Activated naive CD8-positive, alpha-beta T cell treated with anti-CD3 and anti-CD28 coated beads for 36 hours (primary cell): ENCODE measurements at places on chromosomes 1 and 21. TPM values are rescaled to one million over a fixed set of nuclear protein-coding genes. Genes with fewer than 3 reads are reported as not detected.
A peak's percentile ranks its signal among the peaks of the same experiment; 100 is the strongest.

GRCh38 chr1:207000651-207001291 lies 30.5 kb upstream of the FCAMR start:
- no peaks in the 10 kb centered on the region for H3K4me1 ChIP-seq
- H3K27ac ChIP-seq, result no peak overlapping the region
- no peak overlapping the region for H3K4me3 ChIP-seq
- H3K36me3 ChIP-seq, result no peaks in the 10 kb centered on the region

GRCh38 chr1:74375376-74375775 lies 137.0 kb downstream of the LRRC53 start:
- no peak for DNase-seq
- H3K27me3 ChIP-seq, result no peaks in the 10 kb centered on the region
- H3K27ac ChIP-seq, result no peak overlapping the region
- no peaks in the 10 kb centered on the region for H3K4me1 ChIP-seq
- no peak overlapping the region for H3K4me3 ChIP-seq

- DNase-seq, result no peak
- H3K4me1 ChIP-seq, result peaks cover 25% of the 10 kb centered on the region
- H3K27ac ChIP-seq, result peak overlapping the region; percentile 47
- peaks cover 47% of the 10 kb centered on the region for H3K36me3 ChIP-seq
Measured at GRCh38 chr1:116405241-116406135, 32.4 kb downstream of the ATP1A1 start.

GRCh38 chr1:164836614-164837018 lies 277.6 kb downstream of the PBX1 start:
- no peaks in the 10 kb centered on the region for H3K4me1 ChIP-seq
- no peak overlapping the region for H3K27ac ChIP-seq

DNA sequence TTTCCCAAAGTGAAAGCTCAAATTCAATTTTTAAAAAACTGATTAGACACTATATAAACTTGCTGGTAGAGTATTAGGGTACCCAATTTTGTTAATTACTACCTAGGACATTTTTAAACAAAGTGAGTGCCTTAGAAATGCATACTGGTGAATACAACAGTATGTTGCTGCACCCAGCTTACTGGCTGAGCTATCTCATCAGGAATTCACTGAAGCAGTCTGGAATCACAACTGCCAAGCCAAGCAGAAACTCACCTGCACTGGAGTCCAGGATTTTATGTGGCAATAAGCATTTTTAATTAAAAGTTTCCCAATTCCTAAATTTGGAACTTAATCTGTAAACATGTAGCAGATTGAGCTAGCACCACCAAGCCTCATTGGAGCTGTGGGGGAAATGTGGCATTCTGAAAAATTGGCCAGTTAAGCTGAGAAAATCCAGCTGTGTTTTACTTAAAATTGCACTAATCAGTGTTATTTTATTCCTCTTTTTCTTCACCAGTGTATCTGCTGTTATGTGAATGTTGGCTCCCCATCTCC lies 61.8 kb downstream of the CLEC20A start:
- peaks cover 10% of the 10 kb centered on the region for H3K27me3 ChIP-seq
- no peaks in the 10 kb centered on the region for H3K36me3 ChIP-seq
- no peaks in the 10 kb centered on the region for H3K4me1 ChIP-seq

- DNase-seq, result peak; percentile 53
- no peaks in the 10 kb centered on the region for H3K27me3 ChIP-seq
- peaks cover 17% of the 10 kb centered on the region for H3K4me1 ChIP-seq
- H3K4me3 ChIP-seq, result peak within 1 kb of the TSS; percentile 44
Measured at GRCh38 chr1:183590244-183591191, at the start of gene NCF2. Gene NCF2, minus strand, starts transcription at chr1:183590459. Its CDS starts 130 bp downstream, at chr1:183590329.

DNA sequence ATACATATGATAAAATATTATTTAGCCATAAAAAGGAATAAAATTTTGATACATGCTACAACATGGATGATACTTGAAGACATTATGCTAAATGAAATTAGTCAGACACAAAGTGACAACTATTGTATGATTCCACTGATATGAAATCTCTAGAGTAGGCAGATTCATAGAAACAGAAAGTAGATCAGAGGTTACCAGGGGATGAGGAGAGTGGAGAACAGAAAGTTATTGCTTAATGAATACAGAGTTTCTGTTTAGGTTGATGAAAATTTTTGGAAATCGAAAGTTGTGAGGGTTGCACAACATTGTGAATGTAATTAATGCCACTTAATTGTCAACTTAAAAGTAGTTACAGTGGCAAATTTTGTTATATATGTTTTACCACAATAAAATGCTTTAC lies 315.7 kb upstream of the USP25 start:
- peaks cover 2% of the 10 kb centered on the region for H3K36me3 ChIP-seq
- DNase-seq, result no peak
- H3K4me3 ChIP-seq, result no peak overlapping the region
- no peak overlapping the region for H3K27ac ChIP-seq
- peaks cover 3% of the 10 kb centered on the region for H3K4me1 ChIP-seq

DNA sequence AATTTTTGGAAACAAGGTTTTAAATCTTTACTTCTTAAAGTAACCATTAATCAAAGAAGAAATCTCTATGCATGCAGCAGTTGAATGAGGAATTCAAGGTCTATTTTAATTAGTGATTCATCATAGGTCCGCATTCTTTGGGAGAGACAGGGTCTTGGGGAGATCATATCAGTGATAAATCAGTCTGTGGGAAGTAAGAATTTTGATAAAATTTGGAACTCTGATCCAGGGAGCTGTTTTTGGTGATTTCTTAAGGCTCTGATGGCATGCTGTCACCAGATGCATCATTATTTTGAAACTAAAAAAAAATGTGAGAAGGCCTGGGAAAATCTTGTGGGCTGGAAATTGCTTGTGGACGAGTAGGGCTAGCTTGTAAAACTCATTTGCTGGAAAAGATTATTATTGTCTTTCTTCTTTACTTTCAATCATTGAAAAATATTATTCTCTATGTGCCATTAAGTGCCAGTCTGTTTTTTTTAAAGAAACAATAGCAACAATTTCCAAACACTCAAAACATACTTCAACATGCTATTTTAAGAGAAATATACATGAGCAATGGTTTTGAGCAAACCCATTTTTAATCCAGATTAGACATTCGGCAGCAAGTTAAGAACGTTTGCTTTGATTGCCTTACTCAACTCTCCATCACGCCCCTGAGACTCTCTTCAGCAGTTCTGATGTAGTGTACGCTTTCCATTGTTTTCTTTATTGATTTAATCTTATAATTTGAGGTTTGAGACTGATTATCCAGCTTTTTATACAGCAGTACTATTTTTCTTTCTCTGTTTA lies 62.6 kb downstream of the ZBTB18 start:
- no peak overlapping the region for H3K4me3 ChIP-seq
- peaks cover under 1% of the 10 kb centered on the region for H3K27me3 ChIP-seq
- no peaks in the 10 kb centered on the region for H3K4me1 ChIP-seq
- H3K36me3 ChIP-seq, result no peaks in the 10 kb centered on the region
- H3K27ac ChIP-seq, result no peak overlapping the region
- DNase-seq, result no peak

GRCh38 chr1:157595356-157595755 lies 2.5 kb downstream of the FCRL4 start:
- peaks cover 15% of the 10 kb centered on the region for H3K4me1 ChIP-seq
- H3K4me3 ChIP-seq, result no peak overlapping the region
- DNase-seq, result no peak
- H3K36me3 ChIP-seq, result peaks cover 2% of the 10 kb centered on the region
- peaks cover 5% of the 10 kb centered on the region for H3K27me3 ChIP-seq

DNA sequence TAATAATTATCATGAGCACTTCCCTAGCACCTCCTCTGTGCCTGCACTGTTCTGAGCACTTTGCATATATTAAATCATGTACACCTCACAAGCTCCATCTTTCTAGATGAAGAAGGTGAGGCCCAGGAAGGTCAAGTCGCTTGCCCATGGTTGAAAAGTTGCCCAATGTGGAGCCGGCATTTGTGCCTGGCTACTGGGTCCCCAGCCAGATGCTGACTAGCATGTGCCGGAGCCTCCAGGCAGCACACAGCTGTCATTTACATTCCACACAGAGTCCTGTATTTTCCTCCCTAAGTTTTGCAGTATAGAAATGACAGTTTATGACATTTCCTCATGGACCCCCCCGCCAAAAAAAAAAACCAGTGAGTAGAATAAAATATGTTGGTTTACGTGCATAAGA lies 94.3 kb downstream of the BCAR3 start:
- H3K4me3 ChIP-seq, result no peak overlapping the region
- H3K27ac ChIP-seq, result no peak overlapping the region
- DNase-seq, result no peak
- H3K4me1 ChIP-seq, result peaks cover 20% of the 10 kb centered on the region

DNA sequence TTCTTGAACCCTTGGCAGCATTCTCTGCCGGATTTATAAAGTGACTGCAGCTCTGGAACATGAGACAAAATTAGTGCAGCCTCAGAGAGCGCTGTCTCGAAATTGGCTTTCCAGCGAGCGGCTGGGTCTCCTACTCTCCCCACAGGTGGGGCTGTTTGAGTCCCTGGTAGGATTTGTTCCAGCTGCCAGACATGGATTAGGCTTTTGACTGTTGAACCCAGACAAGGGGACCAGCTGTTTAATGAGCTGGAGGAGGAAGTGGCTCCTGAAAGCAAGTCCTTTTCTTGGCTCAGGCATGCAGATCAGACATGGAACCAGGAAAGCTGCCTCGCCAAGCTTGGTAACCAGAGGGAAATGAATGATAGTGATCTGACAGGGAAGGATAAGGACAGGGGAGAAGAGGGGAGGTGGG lies 69.6 kb downstream of the UBIAD1 start:
- peaks cover under 1% of the 10 kb centered on the region for H3K4me1 ChIP-seq
- H3K4me3 ChIP-seq, result no peak overlapping the region
- H3K27ac ChIP-seq, result no peak overlapping the region
- DNase-seq, result no peak
- peaks cover 25% of the 10 kb centered on the region for H3K27me3 ChIP-seq

DNA sequence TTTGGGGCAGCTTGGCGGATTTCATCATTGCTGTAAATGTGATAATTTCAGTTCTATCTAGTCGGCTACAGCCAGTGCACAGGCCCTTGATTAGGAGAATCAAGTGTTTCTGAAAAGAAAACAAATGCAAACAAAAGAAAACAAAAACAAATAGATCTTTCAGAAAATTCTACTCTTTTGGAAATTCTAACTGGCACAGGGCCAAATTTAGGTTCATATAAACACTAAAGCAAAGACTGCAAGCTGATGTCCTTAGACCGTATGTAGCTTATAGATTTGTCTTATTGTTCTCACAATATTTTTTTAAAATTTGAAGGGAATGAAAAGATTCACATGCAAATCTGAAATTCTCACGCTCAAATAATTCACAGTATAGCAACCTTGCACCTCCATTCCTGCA lies 11.2 kb downstream of the UBR4 start:
- H3K27me3 ChIP-seq, result no peaks in the 10 kb centered on the region
- peaks cover 20% of the 10 kb centered on the region for H3K4me1 ChIP-seq
- no peak overlapping the region for H3K4me3 ChIP-seq
- peaks cover 15% of the 10 kb centered on the region for H3K36me3 ChIP-seq
- no peak for DNase-seq

DNA sequence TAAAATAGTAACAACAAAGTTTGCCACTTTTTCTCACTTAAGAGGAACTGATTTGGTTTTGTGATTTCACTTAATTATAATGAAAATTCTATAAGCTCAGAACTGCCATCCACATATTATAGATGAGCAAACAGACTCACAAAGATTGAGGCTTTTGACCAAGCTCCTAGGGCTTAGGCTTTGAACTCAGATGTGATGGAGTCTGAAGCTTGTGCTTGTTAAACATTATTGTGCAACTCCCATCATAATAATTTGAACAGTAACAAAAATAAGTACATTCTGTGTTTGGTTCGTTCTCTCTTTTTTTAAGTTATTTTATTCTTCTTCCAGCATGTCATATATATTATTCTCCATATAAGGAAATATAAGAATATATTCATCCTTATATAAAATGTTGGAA lies 403.4 kb downstream of the PTPRC start:
- H3K4me1 ChIP-seq, result peaks cover 20% of the 10 kb centered on the region
- peaks cover 3% of the 10 kb centered on the region for H3K27me3 ChIP-seq
- no peak for DNase-seq
- H3K36me3 ChIP-seq, result peaks cover 2% of the 10 kb centered on the region

DNA sequence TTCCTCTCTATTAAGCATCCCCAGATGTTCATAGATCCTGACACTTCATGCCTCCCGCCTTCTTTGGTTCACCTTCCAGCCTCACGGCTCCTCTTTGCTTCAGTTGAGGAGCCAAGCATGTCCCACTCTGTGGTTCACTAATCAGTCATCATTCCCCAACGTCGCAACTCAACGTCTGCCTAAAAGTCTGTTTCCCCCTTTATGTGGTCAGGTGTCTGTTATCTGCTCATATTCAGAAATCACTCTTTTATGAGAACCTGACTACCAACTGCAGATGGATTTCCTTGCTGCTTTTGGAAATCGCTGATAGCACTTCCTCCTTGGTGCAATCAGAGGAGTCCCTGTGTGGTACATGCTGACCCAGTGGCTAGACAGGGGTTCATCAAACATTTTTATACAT lies 94.1 kb upstream of the VANGL1 start:
- H3K4me1 ChIP-seq, result no peaks in the 10 kb centered on the region
- no peak for DNase-seq
- no peaks in the 10 kb centered on the region for H3K36me3 ChIP-seq
- no peak overlapping the region for H3K27ac ChIP-seq
- H3K27me3 ChIP-seq, result peaks cover 15% of the 10 kb centered on the region
- H3K4me3 ChIP-seq, result no peak overlapping the region

- H3K4me1 ChIP-seq, result peaks cover 8% of the 10 kb centered on the region
- H3K4me3 ChIP-seq, result no peak overlapping the region
- H3K27me3 ChIP-seq, result no peaks in the 10 kb centered on the region
- H3K27ac ChIP-seq, result no peak overlapping the region
- H3K36me3 ChIP-seq, result peaks cover 23% of the 10 kb centered on the region
- no peak for DNase-seq
Measured at GRCh38 chr1:150076066-150076465, 8.5 kb downstream of the VPS45 start.

GRCh38 chr21:37455504-37455911 lies 88.9 kb downstream of the DYRK1A start:
- DNase-seq, result no peak
- peak overlapping the region; percentile 52 for H3K27ac ChIP-seq
- peaks cover 70% of the 10 kb centered on the region for H3K4me1 ChIP-seq
- no peaks in the 10 kb centered on the region for H3K27me3 ChIP-seq
- H3K36me3 ChIP-seq, result peaks cover 25% of the 10 kb centered on the region
- H3K4me3 ChIP-seq, result no peak overlapping the region

Gene WNT9A
- not detected for total RNA-seq

Gene KIF21B
- 56.2 TPM for total RNA-seq

Gene SLC45A3
- total RNA-seq, result 0.44 TPM

Gene PRDM16
- total RNA-seq, result 0.06 TPM

Gene FMO2
- not detected for total RNA-seq

Gene CCNL2
- 91.6 TPM for total RNA-seq
